ENCODE measurements at places on chromosomes 7 and 10.

DNA sequence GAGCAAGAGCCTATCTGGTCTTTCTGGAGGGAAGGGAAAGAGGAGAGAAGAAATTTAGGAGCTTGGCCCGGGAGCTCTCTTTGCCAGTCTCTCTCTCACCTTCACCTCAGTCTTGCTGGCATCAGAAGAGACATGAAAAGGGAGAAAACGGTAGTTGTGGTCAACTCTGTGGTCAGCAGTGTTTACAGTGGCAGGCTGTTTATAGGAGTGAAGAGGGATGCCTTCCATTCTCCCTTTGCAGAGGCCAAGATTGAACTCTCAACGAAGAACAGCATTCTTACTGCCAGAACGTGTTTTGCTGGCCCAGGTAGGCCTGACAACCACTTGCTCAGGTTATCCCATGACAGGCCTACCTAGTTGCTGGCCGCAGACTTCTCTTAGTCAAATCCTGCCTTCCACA is 133.3 kb downstream of the CCDC3 start:
- no peak for DNase-seq

- no peak for DNase-seq
Measured at GRCh38 chr7:3495530-3495929, 194.5 kb downstream of the SDK1 start.

DNA sequence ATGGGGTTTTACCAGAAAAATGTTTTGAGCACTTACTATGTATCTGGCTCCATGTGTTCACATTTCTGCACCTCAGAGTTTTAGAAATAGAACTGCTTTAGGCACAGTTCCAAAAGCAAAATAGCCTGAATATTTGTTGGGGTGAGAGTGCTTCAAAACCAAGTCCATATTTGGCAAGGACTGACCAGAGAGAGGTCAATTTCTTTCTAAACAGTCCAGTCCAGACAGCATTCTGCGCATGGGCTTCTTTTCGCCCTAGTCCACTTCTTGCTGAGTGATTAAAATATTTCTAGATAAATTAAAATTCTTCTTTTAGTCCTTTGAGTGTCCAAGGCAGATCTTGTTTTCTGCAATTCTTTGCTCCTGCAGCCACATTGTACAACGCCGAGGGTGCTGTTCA is 427.0 kb downstream of the PHTF2 start:
- DNase-seq, result no peak

DNA sequence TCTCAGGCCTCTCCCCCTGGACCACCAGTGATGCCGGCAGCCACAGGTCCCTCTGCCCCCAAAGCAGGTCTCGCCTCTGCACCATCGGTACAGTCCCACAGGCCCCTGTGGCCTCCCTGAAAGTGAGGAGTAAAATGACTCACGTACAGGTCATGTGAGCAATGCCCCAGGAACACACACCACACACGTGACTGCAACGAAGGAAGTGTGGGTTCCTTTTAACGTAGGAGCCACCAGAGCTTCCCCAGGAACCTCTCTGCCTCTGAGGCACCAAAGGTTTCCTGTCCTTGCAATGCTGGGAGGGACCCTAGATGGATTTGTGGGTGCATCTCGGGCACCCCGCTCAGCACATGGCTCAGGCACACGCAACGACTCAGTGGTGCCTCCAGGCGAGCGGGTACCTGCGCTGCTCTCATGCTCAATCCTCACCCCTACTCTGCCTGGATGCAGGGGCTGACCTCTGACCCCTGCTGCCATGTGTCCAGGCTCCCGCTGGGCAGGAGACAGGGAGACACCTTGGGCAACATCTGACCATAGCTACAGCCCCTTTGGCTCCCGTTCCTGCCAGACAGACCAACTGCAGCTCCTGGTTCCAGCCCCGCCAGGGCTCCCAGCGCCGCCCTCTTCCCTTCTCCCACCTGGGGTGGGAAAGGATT is 120.7 kb downstream of the PRKAG2 start:
- DNase-seq, result peak; percentile 72

DNA sequence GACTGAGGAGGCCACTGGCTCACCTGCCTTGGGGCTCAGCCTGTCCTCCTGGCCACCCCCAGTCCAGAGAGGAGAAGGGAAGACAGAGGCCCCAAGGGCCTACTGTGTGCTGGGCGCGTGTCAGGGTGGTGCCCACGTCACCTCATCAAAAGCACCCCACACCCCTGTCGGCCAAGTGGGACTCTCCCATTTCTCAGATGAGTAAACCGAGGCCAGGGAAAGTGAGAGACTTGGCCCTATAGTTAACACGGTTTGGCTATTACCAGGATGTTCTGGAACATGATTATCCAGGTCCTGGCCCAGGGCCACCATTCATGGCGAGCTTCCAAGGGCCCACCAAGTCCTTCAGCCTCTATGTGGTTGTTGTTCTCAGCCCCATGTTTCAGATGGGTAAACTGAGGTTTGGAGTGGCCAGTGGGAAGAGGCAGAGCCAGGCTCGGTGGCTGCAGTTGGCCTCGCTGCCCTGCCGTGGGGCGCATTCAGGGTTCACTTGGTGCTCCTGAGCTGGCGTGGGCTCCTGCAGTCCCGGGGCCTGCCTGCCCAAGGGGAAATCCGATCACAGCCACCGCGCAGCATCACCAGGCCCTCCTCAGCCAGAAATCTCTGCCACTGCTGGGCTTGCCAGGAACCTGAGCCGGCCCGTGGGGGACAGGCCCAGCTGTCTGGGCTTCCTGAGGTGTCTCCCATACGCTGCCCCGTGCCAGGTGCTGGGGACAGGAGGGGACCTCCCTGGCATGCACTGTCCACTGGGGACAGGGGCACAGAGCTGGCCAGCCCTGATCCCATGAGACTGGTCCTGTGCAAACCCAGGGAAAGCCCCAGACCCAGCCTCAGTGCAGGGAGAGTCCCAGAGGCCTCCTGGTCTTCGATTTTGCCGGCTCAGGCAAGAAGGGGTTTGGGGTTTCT is 117.7 kb upstream of the TNRC18 start:
- DNase-seq, result no peak

DNA sequence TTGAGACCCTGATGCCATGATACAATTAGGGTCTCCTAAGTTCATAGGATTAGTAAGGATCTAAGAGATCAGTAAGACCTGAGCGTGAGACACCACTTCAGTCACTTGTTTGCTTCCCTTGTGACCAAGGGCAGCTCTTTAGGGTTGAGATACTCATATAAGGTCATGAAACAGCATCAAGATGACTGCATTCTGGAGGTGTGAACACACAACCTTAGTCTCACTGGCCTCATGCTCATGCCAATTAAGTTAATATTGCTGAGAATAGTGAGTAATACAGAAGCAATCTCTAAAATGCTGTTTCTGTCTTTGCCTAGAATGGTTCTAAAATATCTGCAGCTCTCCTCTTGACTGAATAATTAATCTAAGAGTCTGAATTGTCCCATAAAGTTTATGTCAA is 39.6 kb upstream of the KLHL7 start:
- no peak for DNase-seq

GRCh38 chr7:68408873-68409272 is 1189.4 kb upstream of the AUTS2 start:
- no peak for DNase-seq

- DNase-seq, result no peak
Measured at GRCh38 chr10:34710391-34710751, 104.7 kb downstream of the PARD3 start.

DNA sequence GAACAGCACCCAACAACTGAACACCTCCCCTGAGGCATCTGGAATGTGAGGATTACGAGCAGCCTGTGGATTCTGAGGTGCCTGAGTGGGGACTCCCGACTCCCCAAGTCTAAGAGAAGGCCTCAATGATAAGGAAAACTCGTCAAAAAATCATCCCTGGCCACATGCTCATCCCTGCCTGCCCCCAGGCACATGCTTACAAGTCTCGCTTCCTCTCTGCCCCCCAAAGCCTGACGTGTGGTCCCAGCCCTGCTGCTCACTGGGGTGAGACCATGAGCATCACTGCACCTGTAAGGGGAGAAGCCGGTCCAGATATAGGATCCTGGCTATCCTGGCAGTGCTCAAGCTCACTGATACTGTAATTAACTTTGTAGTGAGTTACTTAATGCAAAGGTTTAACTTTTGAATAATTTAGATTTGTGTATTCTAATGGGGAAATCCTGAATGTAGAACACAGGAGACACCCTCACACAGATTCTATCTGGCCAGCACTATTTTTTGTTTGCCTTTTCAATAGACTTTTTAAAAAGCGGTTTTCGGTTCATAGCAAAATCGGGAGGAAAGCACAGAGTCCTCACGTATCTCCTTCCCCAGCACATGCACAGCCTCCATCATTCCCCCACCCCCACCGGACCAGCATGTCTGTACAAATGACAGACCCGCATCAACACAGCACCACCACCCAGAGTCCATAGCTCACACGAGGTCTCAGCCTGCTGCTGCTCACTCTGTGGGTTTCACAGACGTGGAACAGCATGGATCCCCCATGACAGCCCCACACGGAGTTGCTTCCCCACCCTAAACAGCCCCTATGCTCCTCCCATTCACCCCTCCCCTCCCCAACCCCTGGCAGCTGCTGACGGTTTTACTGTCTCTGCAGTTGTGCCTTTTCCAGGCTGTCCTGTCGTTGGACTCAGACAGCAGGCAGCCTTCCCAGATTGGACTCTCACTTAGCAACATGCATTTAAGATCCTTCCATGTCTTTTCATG is 167.9 kb downstream of the DIP2C start:
- DNase-seq, result no peak

DNA sequence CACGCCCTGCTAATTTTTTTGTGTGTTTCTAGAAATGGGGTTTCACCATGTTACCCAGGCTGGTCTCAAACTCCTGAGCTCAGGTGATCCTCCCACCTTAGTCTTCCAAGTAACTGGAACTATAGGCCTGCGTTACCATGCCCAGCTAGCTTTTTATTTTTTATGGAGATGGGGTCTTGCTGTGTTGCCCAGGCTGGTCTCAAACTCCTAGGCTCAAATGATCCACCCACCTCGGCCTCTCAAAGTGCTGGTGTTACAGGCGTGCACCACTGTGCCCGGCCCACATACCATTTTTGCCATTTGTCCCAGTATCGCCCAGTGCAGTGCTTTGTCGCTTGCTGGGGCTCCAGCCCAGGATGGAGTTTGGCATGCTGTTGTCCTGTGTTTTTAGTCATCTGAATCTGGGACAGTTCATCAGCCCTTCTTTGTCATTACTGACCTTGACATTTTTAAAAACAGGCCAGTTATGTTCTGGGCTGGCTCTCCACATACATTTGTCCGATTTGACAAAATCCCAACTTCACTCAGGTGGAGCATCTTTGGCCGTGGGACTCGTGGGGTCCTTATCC is 16.7 kb downstream of the FOXK1 start:
- DNase-seq, result no peak

All from stimulated activated CD4-positive, alpha-beta T cell treated with anti-CD3 and anti-CD28 coated beads, Interleukin-15, amount 100 ng/mL, for 24 hours (primary cell).